NCI-H345 (cell line): ENCODE measurements at places on chromosomes 2 and 18.

- no peak for DNase-seq
Observed at GRCh38 chr2:120740765-120741524, 5.3 kb downstream of the GLI2 start.

- DNase-seq = no peak
Observed at GRCh38 chr2:51084750-51085149, 52.8 kb upstream of the NRXN1 start.

DNA sequence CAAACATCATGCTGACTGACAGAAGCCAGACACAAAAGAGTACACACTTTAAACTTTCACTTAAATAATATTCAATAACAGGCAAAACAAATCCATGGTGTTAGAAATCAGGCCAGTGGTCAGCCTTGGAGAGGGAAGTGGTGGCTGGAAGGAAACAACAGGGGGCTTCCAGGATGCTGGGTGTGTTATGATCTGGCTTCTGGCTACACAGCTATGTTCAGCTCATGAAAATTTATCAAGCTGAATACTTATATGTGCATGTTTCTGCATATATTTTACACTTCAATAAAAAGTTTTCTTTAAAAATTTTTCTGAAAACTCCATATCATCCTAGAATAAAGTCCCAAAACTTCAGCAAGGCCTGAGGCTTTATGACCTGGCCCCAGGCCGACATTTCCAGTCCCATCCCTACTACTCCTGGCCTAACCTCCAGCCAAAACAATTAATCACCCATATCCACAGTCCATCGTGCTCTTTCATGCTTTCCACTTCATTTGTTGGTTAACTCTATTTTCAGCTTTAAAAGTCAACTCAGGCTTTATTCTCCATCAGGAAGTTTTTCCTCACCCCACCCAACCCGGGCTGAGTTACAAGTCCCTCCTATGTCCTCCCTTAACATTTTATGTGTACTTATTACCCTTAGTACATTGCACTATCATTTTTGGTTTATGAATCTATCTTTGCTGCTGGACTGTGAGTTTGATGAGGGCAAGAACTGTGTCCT, 27.9 kb upstream of the SPTBN1 start:
- DNase-seq = no peak

- DNase-seq = no peak
Observed at GRCh38 chr2:43105586-43106558, 120.5 kb downstream of the ZFP36L2 start.

DNA sequence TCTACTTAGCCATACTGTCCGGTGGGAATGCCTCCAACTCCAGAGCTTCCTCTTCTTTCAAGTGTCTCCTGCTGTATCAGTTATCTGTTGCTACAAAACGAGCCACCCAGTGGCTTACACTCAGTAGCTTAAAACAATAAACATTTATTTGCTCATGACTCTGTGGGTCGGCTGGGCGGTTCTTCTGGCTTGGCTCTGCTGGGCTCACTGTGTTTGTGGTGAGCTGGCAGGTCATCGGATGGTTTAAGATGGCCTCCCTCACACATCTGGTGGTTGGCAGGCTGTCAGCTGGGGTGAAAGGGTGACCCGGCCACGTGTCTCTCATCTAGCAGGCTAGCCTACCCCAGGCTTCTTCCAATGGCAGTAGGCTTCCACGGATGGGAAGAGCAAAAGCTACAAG, 122.4 kb upstream of the SLC1A4 start:
- no peak for DNase-seq
